WTC11 (cell line): ENCODE measurements at places on chromosomes 12 and 14. TPM values are rescaled to one million over a fixed set of nuclear protein-coding genes. Genes with fewer than 3 reads are reported as not detected.

- DNase-seq = peak; percentile 67
Observed at GRCh38 chr12:31590642-31591379, at the start of gene DENND5B. DENND5B (minus strand) TSS chr12:31591136; CDS start chr12:31590832, 304 bp downstream.

DNA sequence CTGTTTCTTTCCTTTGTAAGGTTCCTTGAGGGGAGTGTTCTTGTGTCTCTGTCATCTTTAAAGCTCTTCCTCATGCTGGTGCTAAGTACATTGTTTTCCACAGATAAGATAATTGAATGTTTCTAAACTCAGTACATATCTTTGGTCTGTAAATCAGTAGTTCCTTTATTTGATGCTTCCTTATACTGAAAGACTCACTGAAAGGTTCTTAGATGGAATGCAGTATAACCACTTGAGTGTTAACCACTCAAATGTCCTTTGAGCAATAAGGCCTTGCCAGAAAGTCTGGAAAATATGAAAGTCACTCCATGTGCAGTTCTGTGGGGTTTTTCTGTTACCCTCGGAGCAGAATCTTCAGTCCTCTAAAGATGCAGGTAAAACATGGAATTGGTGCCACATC is 23.0 kb upstream of the RNU6-8 start:
- no peak for DNase-seq

DNA sequence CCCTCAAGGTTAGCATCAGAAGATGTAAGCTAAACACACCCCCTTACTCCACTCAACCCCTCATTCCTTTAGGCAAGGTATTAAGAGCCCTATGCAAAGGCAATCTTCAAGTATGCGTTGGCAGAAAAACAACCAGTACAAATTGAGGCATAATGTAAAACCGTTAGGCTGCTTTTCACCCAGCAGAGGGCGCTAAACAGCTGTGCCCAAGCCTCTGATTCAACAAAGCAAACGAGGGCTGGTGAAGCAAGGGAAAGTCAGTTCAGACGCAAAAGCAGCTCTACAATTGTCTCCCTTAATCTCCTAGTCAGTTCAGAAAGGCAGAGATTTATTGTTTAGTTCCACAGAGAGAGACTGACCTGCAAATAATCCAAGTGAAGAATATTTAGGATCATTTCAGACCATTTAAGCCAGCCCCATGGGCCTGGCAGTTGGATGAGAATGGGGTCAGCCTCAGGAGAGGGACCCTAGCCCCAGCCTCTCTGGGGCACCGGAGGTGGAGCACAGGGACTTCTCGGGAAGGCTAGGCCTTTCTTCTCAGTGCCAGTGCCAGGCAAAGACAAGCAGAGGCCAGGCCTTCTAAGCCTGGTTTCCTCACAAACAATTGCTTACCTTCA is 23.5 kb downstream of the DCAF5 start:
- DNase-seq = peak; percentile 64

DNA sequence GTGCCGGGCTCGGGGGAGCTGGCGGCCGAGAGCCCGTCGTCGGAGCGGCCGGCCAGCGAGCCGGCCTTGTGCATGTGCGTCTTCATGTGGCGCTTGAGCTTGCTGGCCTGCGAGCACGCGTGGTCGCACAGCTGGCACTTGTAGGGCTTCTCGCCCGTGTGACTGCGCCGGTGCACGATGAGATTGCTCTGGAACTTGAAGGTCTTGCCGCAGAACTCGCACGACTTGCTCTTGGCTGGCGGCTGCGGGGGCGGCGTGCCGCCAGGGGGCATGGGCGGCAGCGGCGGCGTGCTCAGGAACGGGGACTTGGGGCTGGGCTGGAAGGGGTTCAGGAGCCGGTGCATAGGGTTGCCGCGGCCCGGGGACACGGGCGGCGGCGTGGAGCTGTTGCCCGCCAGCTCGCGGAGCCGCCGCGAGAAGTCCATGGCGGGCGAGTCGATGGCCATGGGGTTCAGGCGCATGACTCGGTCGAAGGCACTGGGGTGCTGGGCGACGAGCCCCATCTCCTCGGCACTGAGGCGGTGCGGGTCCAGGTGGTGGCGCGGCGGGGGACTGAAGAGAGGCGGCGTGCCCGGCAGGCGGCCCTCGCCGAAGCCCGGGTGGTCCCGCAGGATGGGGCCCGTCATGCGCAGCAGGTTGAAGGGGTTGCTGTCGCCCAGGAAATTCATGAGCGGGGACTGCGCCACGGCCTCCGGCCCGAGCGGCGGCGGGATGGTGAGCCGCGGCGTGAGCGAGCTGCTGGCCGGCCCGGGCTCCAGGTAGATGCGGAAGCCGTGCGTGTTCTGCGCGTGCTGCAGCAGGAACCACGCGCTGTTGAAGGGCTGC is 96.5 kb downstream of the BCL11B start:
- no peak for DNase-seq

- no peak for DNase-seq
Observed at GRCh38 chr12:108090932-108091678, 38.0 kb upstream of the WSCD2 start.

DNA sequence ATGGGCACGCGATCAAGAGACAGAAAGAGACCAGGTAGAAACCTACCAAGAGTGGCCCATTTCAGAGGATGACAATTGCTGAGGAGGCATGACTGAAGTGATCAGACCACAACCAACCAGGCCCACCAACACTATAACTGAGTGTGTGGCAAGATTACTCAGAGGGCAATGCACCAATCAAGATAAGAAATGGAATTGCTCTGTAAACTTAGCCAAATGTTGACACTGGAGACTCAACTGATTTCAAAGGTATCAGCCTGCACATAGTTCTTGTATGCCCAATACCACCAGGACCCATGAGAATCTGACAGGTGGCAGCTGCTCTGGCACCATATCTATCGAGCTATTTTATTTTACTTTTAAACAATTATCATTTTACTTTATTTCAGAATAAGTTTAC is 128.9 kb downstream of the FOXN3 start:
- no peak for DNase-seq

GRCh38 chr12:116055895-116056607 is 221.4 kb downstream of the MED13L start:
- DNase-seq = no peak

GRCh38 chr14:43903209-43903608 is 603.9 kb downstream of the FSCB start:
- no peak for DNase-seq

DNA sequence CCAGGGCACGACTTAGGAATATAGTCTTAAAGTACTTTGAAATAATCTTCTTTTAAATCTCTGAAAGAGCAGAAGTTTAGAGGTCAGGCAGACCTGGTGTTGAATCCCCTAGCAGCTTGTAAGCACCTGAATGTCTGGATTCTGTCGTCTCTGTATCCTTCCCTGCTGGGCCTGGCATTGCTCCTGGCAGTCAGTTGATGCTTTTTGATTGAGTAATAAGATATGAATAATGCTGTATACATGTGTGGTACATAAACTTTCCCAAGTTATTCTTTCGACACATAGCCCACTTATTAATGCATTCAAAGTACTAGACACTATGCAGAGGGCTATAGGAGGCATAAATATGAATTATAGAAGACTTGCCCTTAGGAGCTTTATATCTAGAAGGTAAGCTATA is 31.4 kb downstream of the EVL start:
- no peak for DNase-seq

DNA sequence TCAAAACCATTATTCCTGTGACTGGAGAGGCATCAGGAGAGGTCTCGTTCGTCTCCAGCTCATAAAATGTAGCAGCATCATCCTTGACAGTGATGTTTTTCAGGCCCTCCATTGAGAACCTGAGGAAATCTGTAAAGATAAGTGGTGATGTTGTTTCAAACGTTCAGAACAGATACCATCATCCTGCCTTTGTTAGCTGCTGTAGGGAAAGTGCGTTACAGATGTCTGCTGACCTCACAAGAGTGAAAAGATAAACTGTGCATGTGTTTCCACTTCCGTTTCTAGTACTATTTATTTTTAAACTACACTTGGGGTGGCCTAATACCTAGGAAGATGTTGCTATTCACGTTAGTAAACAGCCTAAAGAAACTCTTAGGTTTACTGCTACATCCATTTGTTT is 28.4 kb downstream of the BCL2L14 start:
- DNase-seq = no peak

- DNase-seq = no peak
Observed at GRCh38 chr14:99952039-99952438, 113.2 kb upstream of the EVL start.

DNA sequence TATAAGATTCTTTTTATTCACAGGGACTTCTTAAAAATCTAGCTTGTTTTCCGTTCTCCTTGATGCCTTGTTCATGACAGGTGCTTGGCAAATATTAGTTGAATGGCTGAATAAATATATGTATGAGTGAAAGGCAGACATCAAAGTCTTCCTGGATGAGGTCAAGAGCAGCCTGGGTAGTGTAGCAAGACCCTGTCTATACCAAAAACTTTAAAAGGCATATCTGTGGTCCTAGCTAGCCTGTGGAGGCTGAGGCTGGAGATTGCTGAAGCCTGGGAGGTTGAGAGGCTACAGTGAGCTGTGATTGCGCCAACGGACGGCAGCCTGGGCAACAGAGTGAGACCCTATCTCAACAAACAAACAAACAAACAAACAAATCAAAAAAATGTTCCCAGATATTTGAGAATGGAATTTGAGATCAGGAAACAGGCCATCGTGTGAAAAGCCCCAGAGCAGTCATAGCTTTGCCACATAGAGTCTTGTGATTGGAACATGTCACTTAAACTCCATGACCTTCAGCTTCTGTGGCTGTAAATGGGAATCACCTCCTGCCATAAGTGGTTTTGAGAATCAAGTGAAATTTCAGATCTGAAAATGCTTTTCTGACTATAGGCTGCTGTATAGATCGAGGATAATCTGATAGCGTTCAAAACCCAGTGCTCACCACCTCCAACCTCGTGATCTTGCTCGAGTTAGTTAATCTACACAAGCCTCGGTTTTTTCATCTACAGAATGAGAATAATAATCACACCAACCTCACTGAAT is 64.3 kb downstream of the ZFP36L1 start:
- no peak for DNase-seq

DNA sequence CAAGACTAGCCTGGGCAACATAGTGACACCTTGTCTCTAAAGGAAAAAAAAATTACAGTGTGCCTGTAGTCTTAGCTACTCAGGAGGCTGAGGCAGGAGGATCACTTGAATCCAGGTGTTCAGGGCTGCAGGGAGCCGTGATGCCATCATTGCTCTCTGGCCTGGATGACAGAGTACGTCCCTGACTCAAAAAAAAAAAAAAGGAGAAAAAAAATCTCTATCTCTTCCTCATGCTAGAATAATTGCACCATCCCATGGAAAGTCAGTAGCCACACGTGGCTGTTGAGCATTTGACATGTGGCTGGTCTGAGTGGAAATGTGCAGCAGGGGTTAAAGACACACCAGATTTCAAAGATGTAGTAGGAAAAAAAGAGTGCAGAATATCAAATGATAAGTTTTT is 3.8 kb downstream of the RILPL1 start:
- DNase-seq = no peak

GRCh38 chr12:91140026-91140931 is 29.0 kb upstream of the LUM start:
- DNase-seq = no peak

DNA sequence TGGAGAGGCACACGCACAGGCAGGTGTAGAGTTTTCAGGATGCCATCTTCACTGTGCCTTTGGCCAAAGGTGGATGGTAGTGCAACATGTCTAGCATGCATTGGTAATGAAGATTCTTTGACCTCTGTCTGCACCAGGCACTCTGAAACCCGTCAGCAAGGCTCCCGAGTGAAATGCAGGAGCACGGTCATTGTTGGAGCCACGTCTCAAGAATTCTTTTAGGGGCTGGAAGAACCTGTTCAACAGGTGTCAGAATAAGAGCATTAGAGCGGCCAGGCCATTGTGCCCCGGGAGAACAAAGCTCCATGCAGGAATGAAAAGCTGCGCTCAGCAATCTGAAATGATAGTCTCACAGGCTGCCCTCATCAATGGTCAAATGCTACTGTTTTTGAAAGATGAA is 40.2 kb upstream of the DICER1 start:
- peak; percentile 44 for DNase-seq

- no peak for DNase-seq
Observed at GRCh38 chr14:65745396-65746190, 333.1 kb downstream of the FUT8 start.

BCL2L14 gene
- total RNA-seq = 0.87 to 0.94 TPM (median 0.90 TPM) in 3 replicates

PPFIA2 gene
- total RNA-seq = 0.92 to 1.8 TPM (median 1.1 TPM) in 3 replicates

GPR84 gene
- total RNA-seq = 0.13 TPM in 1 of 3 replicates, not detected in the others

SAMD15 gene
- total RNA-seq = 0.27 to 0.42 TPM (median 0.30 TPM) in 3 replicates

KSR2 gene
- total RNA-seq = 2.4 to 2.6 TPM (median 2.4 TPM) in 3 replicates

TMEM116 gene
- 7.8 to 10.5 TPM (median 9.4 TPM) in 3 replicates for total RNA-seq
